ENCODE measurements at places on chromosomes 16 and 17.

DNA sequence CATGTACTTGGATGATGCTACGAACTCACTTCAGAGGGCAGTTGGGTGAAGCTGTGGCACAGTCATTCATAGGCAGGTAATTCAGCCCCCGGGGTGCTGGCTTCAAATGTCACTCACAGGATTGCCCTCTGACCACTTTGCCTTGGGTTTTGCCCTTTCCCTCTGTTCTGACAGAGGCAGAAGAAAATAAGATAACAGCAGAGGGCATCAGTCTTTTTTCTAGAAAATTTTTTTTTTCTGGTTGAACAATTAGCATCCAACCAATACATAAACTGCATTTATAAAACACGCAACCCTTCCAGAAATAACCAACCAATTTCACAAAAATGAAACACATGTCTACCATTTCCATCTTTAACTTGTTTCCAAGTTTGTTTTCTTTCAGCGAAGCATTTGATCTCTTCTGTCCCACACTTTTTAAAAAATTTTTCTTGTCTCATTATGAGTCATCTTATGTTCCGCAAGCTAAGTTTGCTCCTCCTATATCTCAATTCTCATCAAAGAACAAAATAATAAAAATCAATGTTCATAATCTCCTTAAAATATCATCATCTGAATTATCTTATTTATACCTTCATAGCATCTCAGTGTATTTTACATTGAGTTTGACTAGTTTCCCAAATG, 15.6 kb downstream of the NACA2 start:
- no peak for DNase-seq

- no peak for DNase-seq
These were observed 1.0 kb downstream of the MCRIP1 start for GRCh38 chr17:81831957-81832607.

- DNase-seq: no peak
These were observed 271.7 kb upstream of the TBX2 start for GRCh38 chr17:61127960-61128359.

DNA sequence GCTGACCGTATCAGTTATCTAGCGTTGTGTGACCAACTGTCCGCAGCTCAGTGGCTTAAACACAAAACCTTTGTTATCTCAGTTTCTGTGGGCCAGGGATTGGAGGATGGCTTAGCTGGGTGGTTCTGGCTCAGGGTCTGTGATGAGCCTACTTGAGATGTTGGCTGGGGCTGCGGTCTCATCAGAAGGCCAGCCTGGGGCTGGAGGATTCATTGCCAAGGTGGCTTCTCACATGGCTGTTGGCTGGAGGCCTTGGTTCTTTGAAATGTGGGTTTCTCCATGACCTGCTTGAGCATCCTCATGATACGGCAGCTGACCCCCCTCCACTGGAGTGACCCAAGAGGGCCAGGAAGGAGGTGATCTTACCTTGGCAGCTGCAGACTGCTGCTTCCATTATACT, 16.7 kb downstream of the GSE1 start:
- no peak for DNase-seq

DNA sequence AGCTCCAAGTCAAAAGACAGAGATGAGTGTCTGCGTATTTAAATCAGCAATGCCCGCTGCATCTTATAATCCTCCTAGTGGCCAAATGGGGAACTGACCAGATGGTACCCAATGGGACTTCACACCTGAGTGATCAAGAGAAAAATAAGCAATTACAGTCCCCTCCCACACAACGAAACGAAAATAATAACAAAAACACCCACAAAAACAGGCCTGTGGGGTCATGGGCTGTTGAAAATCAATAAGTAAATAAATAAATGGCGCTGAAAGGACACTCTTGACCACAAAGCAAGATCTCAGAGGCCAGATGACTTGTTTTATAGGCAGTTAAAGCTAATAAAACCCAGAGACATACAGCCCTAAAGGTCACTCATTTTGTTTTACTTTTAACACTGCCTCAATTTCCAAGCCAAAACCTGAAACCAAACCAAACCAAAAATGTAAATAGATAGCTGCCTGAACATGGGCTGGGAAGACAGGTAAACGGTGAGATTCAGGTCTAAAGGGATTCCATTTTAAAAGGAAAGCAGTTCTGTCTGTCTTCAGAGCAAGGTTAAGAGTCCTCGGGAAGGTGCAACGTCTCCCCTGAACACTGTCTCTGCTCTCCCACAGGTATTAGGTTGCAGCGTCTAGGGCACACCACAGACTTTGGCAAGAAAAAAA, 1.3 kb downstream of the ZNF821 start:
- peak; percentile 60 for DNase-seq

DNA sequence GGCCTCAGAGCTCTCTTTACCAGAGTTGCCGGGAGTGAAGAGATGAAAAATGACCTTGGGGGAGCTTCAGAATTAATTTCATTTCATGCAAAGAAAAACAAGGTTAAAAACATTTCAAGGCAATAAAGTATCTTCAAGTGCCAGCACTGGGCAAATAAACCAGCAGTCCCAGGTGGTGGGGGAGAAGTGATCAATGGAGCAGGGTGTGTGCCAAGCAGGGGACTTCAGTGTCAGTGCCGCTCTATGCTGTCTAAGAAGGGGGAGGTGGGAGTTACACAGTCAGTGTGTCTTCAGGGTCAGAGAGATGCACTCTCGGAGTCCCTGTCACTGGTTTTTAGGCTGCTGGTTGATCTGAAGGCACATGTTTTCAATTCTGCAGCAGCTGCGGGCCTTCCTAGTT, 57.2 kb upstream of the MGAT5B start:
- DNase-seq: no peak

DNA sequence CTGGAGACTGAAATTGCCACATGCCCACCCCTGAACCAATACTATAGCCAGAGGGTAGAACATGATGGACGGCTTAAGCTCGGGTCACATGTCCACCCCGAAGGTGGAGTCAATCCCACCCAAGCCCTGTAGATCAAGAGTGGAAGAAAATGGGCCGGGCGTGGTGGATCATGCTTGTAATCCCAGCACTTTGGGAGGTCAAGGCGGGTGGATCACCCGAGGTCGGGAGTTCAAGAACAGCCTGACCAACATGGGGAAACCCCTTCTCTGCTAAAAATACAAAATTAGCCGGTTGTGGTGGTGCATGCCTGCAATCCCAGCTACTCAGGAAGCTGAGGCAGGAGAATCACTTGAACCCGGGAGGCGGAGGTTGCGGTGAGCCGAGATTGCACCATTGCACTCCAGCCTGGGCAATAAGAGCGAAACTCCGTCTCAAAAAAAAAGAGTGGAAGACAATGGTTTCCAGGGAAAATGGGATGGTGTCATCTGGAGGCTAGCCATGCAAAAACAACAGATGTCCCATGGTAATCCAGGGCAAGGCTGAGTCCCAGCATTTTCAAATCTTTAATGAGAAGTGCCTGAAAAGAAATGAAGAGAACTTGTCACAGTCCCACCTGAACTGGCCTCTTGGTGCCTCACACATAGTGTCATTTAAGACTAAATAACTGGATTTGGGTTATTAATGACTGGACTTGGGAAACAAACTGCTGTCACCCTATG, 30.1 kb downstream of the CD300LF start:
- no peak for DNase-seq

- no peak for DNase-seq
These were observed 3.4 kb upstream of the MAP1LC3B start for GRCh38 chr16:87388818-87389134.

DNA sequence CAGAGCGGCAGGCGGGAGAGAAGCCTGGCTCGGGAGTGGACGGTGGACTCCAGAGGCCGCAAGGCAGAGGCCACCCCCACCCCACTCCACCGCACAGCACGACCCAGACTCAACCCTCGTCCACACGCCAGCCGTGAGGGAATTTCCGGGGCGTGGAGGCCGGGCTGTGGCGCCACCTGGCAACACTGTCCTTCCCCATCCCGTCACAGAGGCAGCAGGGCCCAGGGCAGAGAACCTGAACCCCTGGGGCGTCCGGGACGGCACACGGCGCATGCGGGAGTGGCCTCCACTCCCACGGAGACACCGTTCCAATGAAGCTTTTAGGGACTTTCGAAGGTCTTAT, 23.5 kb downstream of the GNPTG start:
- no peak for DNase-seq
